ENCODE measurements at places on chromosomes 12 and 14. TPM values are rescaled to one million over a fixed set of nuclear protein-coding genes. Genes with fewer than 3 reads are reported as not detected.

Gene CLEC4C
- not detected for total RNA-seq

Gene KIF26A
- total RNA-seq = 15.5 TPM

Gene TSPAN9
- 27.6 TPM for total RNA-seq

Gene CLECL1
- total RNA-seq = 0.28 TPM

Gene FGF6
- total RNA-seq = not detected

Gene NCAPD2
- 21.0 TPM for total RNA-seq

Gene GNPTAB
- 33.3 TPM for total RNA-seq

Gene LBHD2
- total RNA-seq = 1.2 TPM

Gene CFAP54
- 16.2 TPM for total RNA-seq

Gene CLEC4E
- total RNA-seq = 1.6 TPM

Gene HHIPL1
- total RNA-seq = 5.7 TPM

Gene NYNRIN
- total RNA-seq = 14.8 TPM

Gene GPR132
- 0.69 TPM for total RNA-seq

Gene KCNA1
- 21.8 TPM for total RNA-seq

Gene PMCH
- total RNA-seq = 0.33 TPM

Gene TNFRSF1A
- 38.1 TPM for total RNA-seq

Gene ACSS3
- 32.1 TPM for total RNA-seq

Gene LTBR
- total RNA-seq = 43.5 TPM

Gene ACADS
- 11.9 TPM for total RNA-seq

Gene RTL1
- 0.44 TPM for total RNA-seq

Gene HVCN1
- total RNA-seq = 10.7 TPM

Gene SIX4
- 8.1 TPM for total RNA-seq

Gene AMHR2
- total RNA-seq = 0.50 TPM

Gene TEP1
- total RNA-seq = 9.6 TPM

Gene FITM1
- total RNA-seq = not detected

Gene FLVCR2
- total RNA-seq = 14.0 TPM

Gene ITGB7
- 0.79 TPM for total RNA-seq

Gene PRICKLE1
- total RNA-seq = 23.1 TPM

Gene TSHR
- 6.5 TPM for total RNA-seq

Gene RAD51AP1
- total RNA-seq = 10.6 TPM

Gene GALNT16
- 20.4 TPM for total RNA-seq

Gene TMEM233
- 23.7 TPM for total RNA-seq

Gene HOXC9
- 8.5 TPM for total RNA-seq

Gene SLC38A2
- 292 TPM for total RNA-seq

Gene ADAM21
- 0.69 TPM for total RNA-seq

Gene GCN1
- total RNA-seq = 53.4 TPM

Gene ASCL1
- total RNA-seq = 7.6 TPM

Gene LLPH
- 6.6 TPM for total RNA-seq

Gene LTBP2
- total RNA-seq = 20.8 TPM

Gene RAN
- total RNA-seq = 559 TPM

Gene ADAMTS20
- 0.44 TPM for total RNA-seq

Gene INF2
- total RNA-seq = 22.8 TPM

Gene HOXC6
- total RNA-seq = 6.6 TPM

Gene AKAP5
- total RNA-seq = 3.0 TPM

Gene EDDM3A
- not detected for total RNA-seq

Gene ZFHX2
- total RNA-seq = 4.9 TPM

Gene OR6J1
- not detected for total RNA-seq

Gene SLC35F4
- total RNA-seq = 2.4 TPM

Gene ANG
- 6.0 TPM for total RNA-seq

Gene PIANP
- 3.8 TPM for total RNA-seq

Gene MUCL1
- not detected for total RNA-seq

Gene TMEM52B
- total RNA-seq = 0.83 TPM

Gene SENP1
- total RNA-seq = 30.2 TPM

Gene SLC25A21
- 0.99 TPM for total RNA-seq

Gene TMTC1
- total RNA-seq = 40.8 TPM

Gene CEBPE
- 0.17 TPM for total RNA-seq

Gene SELPLG
- total RNA-seq = 9.1 TPM
